ENCODE measurements at places on chromosomes 7 and 10.

GRCh38 chr7:20431146-20431545, 100.4 kb downstream of the ITGB8 start:
- DNase-seq = no peak

- no peak for DNase-seq
These were observed 104.3 kb upstream of the PLXNA4 start for GRCh38 chr7:132680590-132680989.

GRCh38 chr7:77409005-77409738, 7.0 kb downstream of the GSAP start:
- no peak for DNase-seq

DNA sequence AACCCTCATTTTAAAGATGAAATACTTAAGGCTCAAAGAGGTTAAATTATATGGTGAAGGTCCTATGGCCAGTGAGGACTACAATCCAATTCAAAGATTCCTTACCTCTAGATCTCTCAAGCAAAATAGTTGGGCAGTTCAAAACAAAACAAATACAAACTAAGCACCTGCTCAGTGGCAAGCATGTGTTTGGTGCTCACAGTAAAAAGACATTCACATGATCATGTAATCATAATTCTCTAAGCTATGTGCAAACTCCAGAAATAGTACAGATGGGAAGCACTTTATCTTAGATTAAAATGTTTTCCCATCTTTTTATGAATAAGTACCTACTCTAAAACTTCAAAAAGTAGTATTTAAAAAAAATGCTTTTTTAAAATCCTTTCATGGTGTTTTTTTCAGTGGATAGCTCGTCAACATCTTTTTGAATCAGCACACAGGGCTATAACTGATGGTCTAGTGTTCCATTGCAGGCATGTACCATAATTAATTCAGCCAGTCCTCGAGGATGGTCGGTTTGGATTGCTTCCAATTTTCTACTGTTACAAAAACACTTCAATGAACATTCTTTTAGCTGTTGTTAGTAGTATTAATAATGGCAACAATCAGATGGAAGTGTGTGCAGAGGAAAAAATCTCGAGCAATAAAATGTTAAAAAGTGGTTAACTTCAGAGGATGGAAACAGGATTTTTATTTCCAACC, 58.4 kb downstream of the CHCHD3 start:
- no peak for DNase-seq

DNA sequence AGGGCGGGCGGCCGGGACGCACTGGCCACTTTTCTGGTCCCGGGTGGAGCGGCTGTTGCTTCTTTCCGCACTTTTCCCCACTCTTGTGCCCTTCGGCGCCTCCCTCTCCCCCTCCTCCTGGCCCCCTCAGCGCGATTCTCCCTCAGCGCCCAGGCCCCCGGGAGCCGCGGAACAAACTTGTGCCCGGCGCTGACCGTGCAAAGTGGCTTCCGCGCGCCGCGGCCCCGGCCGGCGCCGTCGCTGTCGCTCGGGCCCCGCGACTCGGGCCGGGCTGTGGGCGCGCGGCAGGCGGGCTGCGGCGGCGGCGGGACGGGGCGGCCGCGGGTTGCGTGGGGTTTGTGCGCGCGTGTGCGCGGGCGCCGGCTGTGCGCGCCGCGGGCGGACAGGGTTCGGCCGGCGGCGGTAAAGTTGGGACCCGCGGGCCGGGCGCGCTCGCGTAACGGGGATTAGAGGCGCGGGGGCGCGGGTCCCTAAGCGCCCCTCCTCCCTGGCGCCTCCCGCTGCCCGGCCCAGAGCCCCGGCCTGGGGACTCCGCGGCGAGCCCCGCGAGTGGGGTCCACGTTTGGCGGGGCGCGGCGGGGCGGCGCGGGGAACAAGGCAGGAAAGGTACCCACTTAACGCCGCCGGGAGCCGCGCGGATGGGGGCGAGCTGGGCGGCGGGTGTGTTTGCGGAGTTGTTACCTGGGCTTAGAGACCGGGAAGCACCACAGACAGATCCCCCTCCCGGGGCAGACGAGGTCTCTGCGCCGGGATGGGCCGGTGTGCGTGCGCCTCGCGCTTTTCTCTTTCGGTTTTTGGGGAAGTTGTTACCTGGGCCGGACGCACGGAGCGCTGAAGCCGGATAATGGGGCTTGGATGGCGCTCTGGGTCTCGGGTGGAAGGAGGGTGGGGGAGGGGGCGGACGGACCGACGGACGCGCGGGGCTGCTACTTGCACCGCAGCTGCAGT, 860 bp downstream of the ZEB1 start:
- peak; percentile 42 for DNase-seq

GRCh38 chr10:49611166-49611815, 1.2 kb downstream of the SLC18A3 start:
- DNase-seq = no peak

DNA sequence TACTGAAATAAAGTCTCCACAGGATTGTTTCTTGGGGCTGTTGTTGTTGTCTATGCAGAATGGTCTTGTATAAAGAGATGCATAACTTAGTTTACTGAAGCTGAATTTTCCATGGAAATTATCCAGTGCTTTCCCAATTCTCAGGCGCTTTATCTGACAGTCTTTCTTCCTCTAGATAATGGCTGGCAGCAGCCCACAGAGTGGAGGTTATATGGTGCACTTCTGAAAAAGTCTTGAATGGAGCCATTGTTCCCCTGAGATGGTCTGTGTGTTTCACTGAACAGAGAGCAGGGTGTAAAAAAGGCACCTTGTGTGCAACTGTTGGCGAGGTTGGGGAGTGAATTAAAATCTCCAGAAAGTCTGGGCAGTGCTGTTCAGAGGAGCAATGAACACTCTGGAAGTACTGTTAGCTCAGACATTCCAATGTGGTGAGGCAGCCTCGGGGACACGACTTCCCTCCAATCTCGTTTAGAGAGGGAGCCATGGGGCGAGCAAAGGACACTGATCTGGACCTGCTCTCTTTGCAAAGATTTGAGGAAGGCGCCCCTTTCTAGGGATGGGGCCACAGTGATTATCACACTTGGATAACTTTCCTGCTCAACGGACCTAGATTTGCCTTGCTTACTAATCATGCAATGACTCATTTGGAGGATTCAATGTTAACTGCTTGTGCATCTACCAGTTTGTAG, 2.0 kb upstream of the PLCE1 start:
- no peak for DNase-seq

GRCh38 chr7:129228633-129229032, 3.8 kb downstream of the AHCYL2 start:
- DNase-seq = no peak

DNA sequence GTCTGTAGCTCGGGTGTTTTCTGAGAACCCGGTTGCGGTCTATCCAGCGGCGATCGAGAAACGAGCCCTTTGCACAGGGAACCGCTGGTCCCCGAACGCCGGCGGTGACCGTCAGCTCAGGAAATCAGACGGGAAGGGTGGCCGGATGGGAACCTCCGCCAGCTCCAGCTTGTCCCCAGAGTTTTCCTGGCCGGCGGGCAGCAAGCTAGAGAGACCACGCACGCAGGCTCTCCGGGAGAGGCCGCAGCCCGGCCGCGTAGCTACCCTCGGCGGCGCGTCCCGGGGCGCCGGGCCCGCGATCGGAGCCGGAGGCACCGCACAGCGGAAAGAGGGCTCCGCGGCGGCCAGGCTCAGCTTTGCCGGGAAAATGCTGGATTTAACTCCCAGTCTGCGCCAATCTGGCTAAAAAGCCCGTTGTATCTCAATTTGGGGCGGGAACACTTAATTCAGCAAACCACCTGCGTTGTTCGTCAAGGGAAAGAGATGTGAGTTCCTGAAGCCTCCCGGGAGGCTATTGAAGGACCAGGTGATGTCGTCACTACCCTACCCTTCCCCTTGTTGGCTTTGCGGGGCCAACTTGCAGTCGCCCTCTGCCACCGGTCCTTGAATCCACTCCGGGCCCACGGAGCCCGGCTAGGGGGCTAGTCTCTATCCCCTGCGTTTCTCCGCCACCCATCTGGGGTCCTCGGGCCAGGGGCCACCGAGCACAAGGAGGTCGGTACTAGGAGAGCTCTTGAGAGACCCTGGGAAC, 859 bp upstream of the CH25H start:
- no peak for DNase-seq

GRCh38 chr10:100022403-100022802, 12.7 kb upstream of the DNMBP start:
- DNase-seq = no peak

- DNase-seq = no peak
These were observed 178.2 kb upstream of the PITRM1 start for GRCh38 chr10:3350617-3351258.

DNA sequence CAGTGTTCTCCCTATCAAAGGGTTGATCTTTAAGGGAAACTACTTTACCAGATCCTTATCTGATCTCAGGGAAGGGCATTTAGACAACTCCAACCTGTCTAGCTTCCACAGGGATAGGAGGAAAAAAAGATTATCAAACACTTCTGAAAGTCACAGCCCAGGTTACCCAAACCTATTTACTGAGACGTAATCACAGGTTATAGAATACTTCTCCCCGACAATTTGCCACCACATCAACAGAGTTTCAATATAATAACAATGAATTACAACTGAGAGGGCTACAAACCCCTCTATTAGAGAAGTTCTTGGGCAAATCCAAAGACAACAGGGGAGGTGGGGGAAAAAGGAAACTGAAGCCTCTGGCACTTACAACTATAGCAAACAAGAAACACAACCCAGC, 26.3 kb downstream of the CFAP70 start:
- DNase-seq = no peak

GRCh38 chr10:18164748-18165361, 24.6 kb downstream of the CACNB2 start:
- DNase-seq = no peak

DNA sequence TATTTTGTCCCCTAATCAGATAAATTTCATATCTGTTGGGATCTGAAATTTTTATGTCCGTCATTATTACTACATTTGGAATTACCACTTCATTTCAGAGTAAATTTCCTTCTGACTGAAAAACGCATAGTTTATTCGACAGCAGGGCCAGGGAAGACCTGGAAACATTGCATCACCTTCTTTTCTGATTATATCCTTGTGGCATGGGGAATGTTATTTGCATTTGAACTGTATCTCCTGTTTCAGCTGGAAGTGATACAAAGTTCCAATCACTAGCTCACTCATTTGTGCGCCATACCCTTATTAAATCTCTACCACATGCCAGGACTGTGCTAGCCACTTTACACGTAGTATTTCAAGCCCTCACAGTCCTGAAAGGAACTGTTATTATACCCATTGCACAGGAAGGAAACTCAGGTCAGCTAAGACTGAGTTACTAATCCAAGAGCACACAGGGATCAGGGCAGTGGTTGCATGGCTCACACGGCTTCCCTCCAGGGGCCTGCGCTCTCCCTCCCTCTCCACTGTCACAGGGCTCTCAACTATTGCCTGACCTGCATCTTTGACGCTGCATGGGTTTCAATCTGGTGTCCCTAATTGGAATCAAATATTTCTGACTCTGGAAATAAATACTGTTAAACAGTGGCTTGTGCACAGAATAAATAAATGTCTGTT, 84.4 kb upstream of the NANOS1 start:
- no peak for DNase-seq

GRCh38 chr7:131538813-131539179, 17.6 kb downstream of the PODXL start:
- no peak for DNase-seq

- no peak for DNase-seq
These were observed 488.8 kb upstream of the ZMIZ1 start for GRCh38 chr10:78579995-78580394.

DNA sequence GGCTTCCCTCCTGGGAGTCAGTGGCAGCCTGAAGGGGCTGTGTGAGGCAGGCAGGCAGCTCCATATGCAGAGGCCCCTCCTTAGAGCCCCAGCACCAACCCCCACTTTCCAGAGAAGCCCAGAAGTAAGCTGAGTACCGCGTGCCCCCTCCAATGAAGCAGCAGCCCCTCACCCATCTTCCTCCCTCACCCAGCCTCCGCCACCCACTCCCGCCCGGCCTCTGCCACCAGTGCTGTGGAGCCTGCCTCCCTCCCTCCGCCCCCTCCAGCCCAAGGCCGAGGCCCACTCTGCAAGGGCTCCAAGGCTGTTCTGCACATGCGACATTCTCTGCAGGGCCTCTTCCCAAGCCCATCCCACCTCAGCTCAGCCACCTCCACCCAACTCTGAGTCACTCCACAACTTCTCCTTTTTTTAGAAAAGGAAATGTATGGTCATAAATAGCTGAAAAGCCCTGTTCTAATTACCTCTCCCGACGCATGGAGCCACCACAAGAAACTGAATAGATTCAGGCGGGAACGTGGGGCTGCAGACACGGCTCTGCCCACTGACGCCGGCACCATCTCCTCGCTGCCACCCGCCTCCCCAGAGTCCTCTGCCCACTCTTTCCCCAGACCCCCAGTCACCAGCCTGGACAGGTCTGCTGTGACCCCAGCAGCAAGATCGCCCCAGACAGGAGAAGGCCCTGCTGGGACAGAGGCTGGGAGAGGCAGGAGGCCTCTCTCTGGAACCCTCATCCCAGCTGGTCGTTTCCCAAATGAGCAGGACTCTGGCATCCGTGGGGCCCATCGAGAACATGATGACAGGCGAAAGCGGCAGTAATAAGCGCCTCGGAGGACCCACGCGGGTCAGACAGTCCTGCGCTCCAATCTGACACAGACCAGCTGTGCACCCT, 213.9 kb downstream of the MAD1L1 start:
- DNase-seq = no peak

- DNase-seq = no peak
These were observed 76.6 kb upstream of the TNRC18 start for GRCh38 chr7:5500056-5500776.

GRCh38 chr7:158204453-158204852, 383.2 kb downstream of the PTPRN2 start:
- DNase-seq = no peak

DNA sequence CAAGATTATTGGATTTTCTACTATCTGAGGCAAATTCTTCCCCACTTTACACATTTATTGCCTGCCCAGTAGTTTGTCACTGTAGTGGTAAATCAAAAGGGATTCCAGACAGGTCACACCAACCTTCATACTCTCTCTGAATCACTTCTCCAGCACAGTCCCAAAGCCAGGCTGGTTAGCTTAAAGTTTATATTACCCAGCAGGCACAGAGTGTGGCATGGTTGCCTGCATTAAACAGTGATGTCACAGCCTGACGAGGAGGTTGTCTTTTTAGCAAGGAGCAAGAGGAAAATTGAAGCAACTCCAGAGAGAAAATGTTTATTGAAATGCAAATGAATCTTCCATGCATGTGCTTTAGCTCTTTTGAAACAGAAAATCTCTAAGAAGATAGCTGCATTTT, 375.5 kb upstream of the CELF2 start:
- DNase-seq = no peak

DNA sequence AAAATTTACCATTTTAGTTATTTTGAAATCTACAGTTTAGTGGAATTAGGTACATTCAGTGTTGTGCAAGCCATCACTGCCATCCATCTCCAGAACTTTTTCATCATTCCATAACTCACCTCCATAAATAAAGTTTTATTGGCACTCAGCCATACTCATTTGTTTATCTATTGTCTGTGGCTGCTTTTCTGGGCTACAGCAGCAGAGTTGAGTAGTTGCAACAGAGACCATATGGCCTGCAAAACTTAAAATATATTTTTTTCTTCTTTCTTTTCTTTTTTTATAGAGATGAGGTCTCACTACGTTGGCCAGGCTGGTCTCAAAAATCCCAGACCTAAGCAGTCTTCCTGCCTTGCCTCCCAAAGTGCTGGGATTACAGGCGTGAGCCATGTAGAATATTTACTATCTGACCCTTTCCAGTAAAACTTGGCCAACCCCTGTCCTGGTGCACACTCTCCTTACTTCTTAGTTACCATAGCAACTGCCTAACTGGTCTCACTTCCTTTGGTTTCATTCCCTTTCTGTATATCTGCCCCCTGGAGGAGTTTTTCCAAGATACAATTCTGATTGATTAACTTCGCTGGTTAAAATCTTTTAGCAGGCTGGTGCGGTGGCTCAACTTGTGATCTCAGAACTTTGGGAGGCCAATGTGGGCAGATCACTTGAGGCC, 133.2 kb downstream of the CUX1 start:
- no peak for DNase-seq

Data from CD4-positive, alpha-beta T cell treated with Interleukin-15 for 4 hours (primary cell).